ENCODE measurements at places on chromosomes 5 and 9.

GRCh38 chr5:112668911-112669310 is 68.8 kb upstream of the APC start:
- no peak for DNase-seq

DNA sequence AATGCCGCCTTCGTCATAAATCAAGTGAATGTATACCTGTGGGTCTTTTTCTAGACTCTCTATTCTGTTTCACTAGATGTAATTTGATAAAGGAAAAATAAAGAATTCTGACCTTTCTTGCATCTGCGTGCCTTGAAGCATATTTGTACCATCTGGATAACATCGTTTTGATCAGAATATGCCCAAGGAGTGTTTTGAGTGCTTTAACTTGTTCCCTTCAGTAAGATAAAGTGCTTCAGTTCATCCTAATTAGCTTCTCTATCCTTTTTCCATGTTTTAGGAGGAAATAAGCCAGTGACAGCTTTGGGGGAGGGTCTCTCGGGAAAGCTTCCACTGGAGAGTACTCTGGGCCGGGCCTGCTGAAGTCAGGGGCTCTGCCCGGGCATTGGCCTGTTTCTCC is 113.5 kb upstream of the DAP start:
- no peak for DNase-seq

GRCh38 chr5:31300501-31300900 is 107.0 kb downstream of the CDH6 start:
- no peak for DNase-seq

DNA sequence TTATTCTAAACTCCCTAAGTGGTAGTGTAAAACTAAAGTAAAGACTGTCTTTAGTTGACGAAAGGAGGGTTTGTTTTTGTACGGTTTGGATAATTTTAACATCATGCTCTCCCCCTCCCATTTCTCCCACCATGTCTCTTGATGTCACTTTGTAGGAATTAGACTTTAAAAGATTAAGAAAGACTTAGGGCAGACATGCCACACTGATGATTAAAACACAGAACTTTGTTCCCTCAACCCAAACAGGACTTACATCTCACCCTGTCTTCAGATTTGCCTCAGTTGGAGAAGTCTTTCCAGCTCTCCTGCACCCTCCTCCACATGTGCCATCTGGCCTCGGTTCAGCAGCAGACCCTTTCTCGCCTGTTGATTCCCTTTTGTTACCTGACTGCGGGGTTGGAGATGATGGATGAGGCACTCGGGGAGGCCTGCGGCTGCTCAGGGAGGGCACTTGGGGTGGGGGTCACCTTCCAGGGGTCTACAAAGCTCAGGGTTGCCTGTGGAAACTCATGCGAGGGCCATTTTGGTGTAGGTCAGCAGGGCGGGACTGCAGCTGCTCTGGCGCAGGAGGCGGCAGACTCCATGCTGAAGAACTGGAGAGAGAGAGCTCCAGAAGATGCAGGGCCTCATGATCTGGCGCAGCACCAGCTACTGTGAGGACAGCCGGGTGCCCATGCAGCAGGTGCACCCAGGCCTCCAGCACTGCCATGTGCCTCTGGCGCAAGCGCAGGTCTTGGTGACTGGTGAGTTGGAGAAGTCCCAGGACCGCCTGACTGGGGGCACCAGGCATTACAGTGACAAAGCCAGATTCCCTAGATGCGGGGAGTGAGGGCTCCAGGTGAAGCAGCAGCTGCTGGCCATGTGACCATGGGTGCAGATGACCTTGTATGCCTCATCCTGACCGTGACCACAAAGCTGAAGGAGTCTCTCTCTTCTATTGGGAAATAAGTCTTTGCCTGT is 24.5 kb upstream of the EXOC3 start:
- no peak for DNase-seq

DNA sequence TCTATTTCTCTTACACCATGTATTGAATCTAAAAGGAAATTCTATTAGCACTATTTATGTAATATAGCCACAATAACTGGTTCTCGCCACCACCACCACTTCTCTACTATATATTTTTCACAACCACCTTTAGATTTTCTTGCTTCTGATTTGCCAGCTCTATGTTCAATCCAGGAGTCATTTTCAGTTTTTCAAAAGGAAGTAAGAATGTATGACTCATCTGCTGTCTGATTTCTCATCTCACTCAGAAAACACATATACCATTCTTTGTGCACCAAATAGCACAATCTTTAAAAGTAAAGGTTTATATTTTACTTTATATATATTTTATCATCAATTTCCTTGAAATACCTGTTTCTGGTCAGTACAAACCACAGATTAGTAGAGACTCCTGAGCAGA is 1127.5 kb downstream of the TAF11L14 start:
- DNase-seq: no peak

GRCh38 chr9:113649054-113649453 is 185.5 kb downstream of the RGS3 start:
- no peak for DNase-seq

GRCh38 chr9:86854898-86855523 is 92.3 kb downstream of the GAS1 start:
- no peak for DNase-seq

GRCh38 chr9:70054521-70054920 is 10.9 kb downstream of the MAMDC2 start:
- no peak for DNase-seq

DNA sequence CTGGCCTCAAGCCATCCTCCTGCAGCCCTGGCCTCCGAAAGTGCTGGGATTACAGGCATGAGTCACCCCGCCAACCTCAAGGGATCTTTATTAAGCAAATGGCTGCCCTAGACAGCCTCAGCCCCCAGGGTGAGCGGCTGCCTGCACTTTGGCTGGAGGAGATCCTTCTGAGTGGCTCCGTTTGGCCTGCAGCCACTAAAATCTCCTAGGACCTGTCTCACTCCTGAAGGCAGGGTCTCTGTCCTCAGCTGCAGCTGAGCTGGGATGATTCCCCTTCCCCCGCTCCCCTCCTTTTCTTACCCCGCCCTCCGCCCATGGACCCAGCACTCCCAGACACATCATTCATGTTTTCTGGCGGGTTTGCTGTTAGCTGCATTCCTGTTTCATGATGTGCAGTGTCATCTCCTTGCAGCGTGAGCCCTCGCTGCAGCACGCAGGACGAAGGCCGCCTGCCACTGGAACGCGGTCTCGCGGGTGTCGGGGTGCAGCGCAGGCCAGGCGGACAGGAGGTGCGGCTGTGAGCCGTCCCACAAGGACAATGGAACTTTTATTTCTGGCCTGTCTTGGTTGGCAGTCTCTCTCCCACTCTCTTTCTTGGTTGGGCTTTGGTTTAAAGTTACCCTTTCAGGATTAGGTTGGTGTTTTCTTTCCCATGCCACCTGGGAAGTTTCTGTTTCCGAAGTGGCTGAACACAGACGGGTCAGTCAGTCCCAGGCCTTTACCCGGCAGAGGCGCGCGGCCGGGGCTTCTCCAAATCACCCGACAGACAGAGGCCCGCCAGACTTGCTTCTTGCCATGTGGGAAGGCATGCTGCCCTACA is 137.1 kb downstream of the FOXD1 start:
- no peak for DNase-seq

- no peak for DNase-seq
Measured at GRCh38 chr5:78821536-78822021, 163.5 kb downstream of the ARSB start.

GRCh38 chr9:7367726-7368125 is 431.9 kb downstream of the DMAC1 start:
- DNase-seq: no peak
